ENCODE measurements at places on chromosomes 16 and 17. TPM values are rescaled to one million over a fixed set of nuclear protein-coding genes. Genes with fewer than 3 reads are reported as not detected.

Gene TBC1D3
- not detected for total RNA-seq

Gene PTX4
- total RNA-seq: not detected

Gene ZACN
- total RNA-seq: not detected

Gene CLEC16A
- total RNA-seq: 19.7 TPM

Gene TAF1C
- 30.2 TPM for total RNA-seq

Gene TTYH2
- 7.4 TPM for total RNA-seq

GRCh38 chr16:81527477-81528178 lies 83.0 kb downstream of the CMIP start:
- no peaks in the 10 kb centered on the region for H3K36me3 ChIP-seq
- H3K4me3 ChIP-seq: no peak overlapping the region
- H3K4me1 ChIP-seq: no peaks in the 10 kb centered on the region
- no peak for DNase-seq

DNA sequence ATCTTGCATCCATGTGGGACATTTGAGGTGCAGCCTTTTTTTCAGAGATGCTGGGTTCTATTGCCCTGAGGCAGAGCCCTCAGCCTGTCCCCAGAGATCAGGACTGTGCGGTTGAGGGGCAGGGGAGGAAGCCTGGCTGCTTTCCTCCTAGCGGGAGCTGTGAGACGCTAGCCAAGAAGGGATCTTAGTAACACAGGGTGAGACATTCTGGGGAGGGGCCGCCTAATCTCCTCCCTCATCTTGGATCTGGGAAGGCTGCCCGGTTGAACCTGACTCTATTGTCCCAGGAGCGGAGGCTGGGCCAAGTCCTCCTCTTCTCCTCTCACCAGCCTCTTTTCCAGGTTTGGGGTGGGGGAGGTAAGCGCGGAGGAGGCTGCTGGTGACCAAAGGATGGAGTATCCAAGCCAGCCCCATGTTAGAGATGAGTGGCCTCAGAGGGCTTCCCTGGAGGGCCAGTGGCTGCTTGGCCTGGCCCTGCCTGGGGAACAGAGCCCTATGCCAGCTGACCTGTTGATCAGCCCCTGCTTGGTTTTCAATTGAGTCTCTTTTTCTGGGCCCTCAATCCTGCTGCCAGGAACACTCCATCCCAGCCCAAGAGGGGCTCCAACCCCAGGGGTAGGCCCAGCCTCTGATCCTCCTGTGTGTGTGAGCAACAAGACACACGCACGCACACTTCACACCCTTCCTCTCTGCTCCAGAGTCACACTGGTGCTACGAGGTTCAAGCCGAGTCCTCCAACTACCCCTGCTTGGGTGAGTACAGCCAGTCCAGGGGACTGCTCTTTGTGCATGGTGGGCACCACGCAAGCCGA lies 5.0 kb downstream of the CA4 start:
- peaks cover 7% of the 10 kb centered on the region for H3K4me1 ChIP-seq
- H3K36me3 ChIP-seq: no peaks in the 10 kb centered on the region
- H3K27me3 ChIP-seq: peaks cover 52% of the 10 kb centered on the region

GRCh38 chr16:57994778-57995177 lies 5.7 kb downstream of the ZNF319 start:
- no peak overlapping the region for H3K4me3 ChIP-seq
- peak; percentile 62 for DNase-seq
- H3K4me1 ChIP-seq: peaks cover 16% of the 10 kb centered on the region
- no peaks in the 10 kb centered on the region for H3K27me3 ChIP-seq
- H3K36me3 ChIP-seq: no peaks in the 10 kb centered on the region
- no peak overlapping the region for H3K27ac ChIP-seq

DNA sequence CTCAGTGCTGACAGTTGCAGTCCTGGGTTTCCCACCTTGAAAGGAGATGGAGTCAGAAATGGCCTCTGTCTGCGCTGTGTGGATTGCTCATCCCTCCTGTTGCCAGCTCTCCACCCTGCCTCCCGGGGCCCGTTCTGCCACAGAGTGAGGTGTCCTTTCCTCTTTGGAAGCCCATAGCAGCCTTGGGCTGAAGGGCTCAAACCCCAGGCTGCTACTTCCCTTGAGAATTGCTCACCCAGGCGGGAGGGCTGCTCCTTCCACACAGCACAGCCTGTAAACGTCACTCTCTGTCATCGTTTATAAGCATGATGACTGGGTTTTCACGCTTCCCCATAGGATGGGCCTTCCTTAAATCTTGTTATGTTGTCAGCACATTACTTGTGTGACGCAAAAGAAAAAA lies 62.7 kb downstream of the FOXK2 start:
- H3K4me3 ChIP-seq: no peak overlapping the region
- no peak overlapping the region for H3K27ac ChIP-seq
- H3K4me1 ChIP-seq: no peaks in the 10 kb centered on the region
- DNase-seq: no peak
- H3K36me3 ChIP-seq: no peaks in the 10 kb centered on the region

DNA sequence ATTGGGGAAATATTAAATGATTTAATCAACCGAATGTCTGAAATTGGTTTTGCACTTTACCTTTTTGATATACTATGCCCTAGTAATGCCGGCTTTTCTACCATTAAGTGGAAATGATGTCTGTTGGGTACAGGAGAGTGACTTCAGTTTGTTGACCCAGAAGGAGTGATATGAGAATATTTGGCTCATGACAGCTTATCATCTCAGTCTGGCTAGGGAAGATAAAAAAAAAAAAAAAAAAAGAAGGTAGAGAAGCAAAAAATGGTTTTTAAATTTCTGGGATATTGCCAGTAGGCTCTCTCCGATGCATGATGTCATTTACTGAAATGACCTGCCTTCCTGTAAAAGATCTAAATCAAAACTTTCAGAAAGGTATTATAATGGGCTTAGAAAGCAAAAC lies 69.0 kb downstream of the CNTNAP4 start:
- no peak overlapping the region for H3K4me3 ChIP-seq
- no peaks in the 10 kb centered on the region for H3K36me3 ChIP-seq

DNA sequence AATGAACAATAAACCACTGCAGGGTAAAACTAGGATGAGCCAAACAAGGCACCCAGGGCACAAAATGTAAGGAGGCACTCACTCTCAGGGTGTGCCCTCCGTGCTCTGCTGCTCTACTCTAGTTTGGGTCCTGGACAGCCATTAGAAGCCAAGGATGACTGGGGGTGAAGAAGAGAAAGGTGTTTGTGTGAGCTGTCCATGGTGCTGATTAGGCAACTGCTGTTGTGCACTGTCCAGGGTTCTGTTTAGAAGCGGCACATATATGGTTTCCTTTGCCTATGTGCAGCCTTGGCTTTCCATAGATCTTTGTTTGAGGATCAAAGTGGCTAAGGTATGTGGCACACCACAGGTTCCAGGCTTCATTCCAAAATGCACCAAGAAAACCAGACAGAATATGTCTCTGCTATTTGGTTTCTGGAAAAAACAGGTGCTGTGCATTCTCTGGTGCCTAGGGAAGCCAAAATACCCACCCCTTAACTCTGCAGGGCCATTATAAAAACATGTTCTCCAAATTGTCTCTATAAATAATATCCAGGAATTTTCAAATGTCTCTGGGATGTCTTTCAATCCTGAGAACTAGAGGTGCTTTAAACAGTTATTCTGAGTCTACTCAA lies 123.5 kb downstream of the CBLN1 start:
- no peaks in the 10 kb centered on the region for H3K27me3 ChIP-seq
- DNase-seq: peak; percentile 73
- no peaks in the 10 kb centered on the region for H3K36me3 ChIP-seq
- H3K27ac ChIP-seq: no peak overlapping the region

DNA sequence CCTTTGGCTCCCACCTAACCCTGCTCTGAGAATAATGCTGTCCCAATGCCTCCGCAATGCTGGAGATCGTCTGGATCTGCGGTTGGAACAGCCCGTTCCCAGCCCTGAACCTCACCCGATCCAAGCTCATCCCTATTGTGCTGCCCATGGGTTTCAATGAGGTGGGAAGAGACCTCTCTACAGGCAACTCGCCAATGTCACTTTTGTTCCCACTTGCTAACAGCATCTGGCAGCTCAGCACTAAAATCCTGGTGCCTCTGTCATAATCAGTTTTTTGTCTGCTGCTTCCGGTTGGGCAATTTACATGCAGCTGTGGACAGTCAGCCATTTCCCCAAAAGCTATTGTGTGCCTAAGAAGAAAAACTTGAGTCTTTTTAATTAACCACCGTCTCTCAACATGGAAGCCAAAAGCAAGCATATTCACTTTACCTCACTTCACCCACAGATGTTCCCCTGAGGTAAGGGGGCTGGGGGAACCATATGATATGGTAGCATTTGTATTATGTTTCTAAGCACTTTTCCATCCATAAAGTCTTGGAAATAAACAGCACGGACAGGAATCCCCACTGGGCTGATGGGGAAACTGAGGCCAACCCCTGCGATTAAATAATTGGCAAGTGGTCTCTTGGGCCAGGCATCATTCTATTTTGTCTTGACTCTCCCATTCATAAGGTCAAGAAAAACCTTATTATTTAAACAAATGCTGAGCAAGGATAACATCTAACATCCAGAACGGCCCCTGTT lies 159.2 kb upstream of the CDH5 start:
- no peaks in the 10 kb centered on the region for H3K4me1 ChIP-seq
- no peak for DNase-seq
- H3K27me3 ChIP-seq: no peaks in the 10 kb centered on the region
- H3K4me3 ChIP-seq: no peak overlapping the region
- no peak overlapping the region for H3K27ac ChIP-seq
- H3K36me3 ChIP-seq: no peaks in the 10 kb centered on the region

DNA sequence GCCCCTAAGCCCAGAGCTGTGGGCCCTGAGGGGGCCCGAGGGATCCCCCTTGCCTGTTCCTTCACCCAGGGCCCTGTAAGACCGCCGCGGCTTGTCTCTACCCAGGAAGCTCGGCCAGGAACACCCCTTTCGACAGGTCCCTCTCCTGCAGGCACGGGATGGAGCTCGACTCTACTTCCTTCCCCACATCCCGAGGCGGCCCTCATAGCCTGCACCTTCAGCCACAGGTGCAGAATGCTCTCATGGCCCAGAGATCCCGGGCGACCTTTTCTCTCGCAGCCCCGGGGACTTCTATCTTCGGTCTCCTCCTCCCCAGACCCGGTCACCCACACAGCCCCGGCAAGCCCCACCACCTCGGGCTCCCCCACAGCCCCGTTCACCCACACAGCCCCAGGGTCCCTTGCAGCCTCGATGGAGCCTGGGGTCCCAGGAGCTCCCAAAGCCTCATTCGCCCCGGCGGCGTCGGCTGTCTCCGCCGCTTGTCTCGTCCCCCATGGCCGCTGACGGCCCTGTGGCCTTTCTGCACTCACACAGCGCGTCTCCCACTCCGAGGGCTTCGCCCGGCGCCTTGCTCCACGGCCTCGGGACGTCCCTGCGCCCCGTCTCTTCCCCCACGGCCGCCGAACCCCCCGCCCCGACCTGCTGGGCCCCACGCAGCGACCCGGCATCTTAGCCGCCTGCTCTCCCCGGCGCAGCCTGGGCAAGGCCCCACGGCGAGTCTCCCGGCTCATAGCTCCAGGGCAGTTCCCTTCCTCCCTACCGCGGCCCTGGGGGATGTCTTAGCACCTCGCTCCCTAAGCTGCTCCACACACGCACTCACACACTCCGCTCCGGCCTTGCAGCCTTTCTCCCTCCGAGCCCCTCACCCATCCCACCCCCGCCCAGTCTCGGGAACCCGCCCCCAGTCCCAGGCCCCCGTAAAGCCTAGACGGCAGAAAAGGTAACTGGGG lies 650 bp downstream of the KIAA0753 start:
- DNase-seq: peak; percentile 75
- H3K4me3 ChIP-seq: peak overlapping the region; percentile 83
- no peaks in the 10 kb centered on the region for H3K36me3 ChIP-seq
- peak overlapping the region; percentile 97 for H3K27ac ChIP-seq

All from hepatocyte (in vitro differentiated cells).